ENCODE measurements at places on chromosomes 16 and 17.

DNA sequence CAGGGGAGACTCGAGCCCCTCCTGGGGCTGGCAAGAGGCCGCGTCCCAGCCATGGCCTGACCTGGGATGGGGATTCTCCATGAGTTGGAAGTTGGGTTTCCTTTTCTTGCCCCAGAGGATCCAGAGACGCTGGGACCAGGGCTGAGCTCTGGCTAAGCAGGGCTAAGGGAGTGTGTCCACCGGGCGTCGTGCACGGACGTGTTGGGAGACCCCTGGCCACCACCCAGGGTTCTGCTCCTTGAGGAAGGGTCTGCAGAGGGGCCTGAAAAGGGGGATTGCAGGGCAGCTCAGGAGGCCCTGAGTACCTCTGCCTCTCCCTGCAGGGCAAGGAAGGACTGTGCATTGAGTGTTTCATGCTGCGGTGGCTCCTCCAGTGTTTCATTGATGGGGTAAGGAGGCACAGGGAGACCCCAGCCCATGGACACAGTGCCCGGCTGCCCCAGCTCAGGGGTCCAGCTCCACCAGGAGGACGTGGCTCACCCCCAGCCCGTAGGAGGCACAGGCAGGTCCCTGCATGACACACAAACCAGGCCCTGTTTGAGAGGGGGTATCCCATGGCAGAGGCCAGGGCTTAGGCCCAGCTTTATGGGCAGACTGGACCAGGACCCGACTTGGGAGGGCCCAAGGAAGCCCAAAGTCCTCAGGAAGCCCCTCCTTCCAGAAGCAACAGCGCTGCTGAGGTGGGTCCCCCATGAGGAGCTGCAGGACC lies 47.5 kb downstream of the USP22 start:
- DNase-seq, result no peak

- no peak for DNase-seq
Measured at GRCh38 chr17:33342025-33342424, 48.9 kb upstream of the ASIC2 start.

GRCh38 chr16:89898201-89898967 lies 20.3 kb upstream of the MC1R start:
- no peak for DNase-seq

DNA sequence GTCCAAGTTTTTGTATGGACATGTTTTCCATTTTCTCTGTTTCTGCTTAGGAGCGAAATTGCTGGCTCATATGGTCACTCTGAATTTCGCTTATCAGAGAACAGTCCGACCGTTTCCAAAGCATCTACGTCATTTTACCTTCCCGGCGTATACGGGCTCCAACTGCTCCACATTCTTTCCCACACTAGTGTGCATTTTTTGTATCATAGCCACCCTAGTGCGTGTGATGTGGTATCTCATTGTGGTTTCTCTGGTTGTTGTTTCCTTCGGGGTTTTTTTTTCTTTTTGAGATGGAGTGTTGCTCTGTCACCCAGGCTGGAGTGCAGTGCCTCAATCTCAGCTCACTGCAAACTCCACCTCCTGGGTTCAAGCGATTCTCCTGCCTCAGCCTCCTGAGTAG lies 31.0 kb upstream of the BHLHA9 start:
- DNase-seq, result no peak

DNA sequence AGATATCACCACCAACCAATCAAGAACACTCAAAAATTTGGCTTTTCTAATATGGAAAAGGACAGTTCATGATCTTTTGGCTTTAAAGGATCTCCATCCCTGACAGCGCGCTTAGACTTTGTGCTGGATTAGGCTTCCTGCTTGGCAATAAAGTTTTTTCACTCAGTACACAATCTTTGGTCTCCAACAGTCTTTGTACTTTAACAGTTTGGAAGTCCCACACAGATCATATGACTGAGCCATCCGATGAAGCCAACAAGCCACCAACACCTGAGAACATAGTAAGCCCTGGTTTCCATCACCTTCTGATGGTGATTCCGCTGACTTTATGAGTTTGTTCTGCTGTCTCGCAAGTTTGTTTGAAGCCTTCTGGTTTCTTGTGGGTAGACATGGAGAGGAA lies 34.3 kb downstream of the SMURF2 start:
- no peak for DNase-seq

DNA sequence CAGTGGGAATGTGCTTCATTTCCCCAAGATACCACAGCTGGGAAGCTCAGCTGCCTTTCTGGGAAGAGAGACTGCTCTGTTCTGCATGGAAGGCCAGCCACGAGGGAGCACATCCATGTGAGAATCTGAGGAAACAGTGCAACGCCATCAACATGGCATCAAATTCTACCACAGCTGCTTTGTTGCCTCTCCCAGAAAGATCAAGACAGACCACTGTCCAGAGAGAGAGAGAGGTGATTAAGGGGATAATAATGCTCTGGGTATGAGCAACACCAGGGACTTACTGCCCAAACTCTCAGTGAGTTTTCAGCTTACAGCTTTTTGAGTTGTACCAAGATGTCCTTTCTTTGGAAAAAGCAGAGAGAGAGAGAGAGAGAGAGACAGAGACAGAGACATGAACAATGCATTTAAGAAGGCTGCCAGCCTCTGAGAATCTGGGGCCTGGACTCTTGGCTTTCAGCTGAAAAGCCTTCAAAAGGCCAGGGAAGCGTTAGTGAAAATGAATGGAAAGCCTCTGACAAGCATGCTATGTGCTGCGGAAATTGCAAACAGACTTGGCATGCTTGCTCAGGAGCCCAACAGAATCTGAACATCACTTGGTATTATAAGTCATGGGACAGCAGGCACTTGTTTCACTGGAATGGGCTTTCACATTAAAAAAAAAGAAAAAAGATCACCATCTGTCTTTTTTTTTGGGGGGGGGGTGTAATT lies 223.1 kb downstream of the MAP2K6 start:
- DNase-seq, result no peak

DNA sequence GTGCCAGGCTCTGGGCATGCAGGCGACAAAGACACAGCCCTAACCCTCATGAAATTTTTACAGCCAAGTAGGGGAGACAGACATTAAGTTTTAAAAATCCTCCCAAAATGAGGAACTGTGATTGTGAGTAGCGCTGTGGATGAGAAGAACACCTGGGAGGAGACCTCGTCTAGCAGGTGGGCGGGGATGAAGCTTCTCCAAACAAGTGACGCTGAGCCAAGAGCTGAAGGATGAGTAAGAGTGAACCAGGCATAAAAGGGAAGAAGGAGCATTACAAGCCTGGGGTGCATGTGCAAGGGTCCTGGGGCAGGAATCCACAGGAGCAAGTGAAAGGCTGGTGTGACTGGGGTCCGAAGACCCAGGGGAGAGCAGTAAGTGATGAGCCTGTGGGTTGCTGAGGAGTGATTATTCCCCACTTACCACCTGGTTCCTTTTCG lies 149.4 kb upstream of the HS3ST2 start:
- no peak for DNase-seq

GRCh38 chr17:9432934-9433421 lies 142.6 kb downstream of the STX8 start:
- no peak for DNase-seq

DNA sequence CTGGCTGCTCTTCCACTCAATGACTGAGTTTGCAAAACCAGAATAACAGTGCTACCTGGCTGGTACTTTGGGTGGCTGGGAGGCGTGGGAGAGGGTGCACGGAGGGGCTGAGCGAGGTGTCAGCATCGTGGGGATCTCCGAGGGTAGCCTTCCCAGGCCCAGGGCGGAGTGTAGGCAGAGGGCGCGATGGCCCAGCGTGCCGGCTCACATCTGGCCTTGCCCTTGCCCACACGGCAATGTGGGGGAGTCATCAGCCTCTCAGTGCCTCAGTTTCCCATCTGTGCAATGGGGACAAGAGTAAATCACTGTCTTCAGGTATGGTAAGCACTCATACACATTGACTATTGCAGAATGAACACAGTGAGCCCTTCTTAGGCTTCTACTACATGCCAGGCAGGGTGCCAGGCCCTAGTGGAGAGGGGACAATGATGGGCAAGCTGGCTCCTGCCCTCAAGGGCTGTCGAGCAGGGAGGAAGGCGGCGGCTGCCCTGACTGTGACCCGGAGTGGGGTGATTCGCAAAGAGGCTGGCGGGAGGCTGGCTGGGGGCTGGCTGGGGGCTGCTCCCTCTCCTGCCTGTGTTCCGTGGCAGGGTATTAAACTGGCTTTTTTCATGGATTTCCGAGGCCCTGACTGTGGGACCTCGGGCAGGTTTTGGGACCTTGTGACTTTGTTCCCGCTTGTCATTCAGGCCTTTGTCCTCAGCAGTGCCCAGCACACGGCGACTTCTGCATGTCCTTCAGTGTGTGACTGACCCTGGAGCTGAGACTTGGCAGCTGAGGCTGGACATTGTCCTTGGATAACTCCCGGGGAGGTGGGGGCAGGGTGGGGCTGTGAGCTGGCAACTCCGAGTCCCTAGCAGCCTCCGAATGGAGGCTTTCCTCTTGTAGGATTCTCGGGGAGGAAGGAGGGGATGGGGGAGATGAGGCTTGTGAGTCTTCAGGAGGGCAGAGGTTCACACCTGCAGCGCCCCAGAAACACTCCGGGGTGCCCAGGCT lies 243.1 kb downstream of the SEC14L1 start:
- no peak for DNase-seq

GRCh38 chr17:68222606-68223005 lies 25.2 kb upstream of the AMZ2 start:
- no peak for DNase-seq

- no peak for DNase-seq
Measured at GRCh38 chr17:48250949-48251348, 143.4 kb downstream of the SNX11 start.

DNA sequence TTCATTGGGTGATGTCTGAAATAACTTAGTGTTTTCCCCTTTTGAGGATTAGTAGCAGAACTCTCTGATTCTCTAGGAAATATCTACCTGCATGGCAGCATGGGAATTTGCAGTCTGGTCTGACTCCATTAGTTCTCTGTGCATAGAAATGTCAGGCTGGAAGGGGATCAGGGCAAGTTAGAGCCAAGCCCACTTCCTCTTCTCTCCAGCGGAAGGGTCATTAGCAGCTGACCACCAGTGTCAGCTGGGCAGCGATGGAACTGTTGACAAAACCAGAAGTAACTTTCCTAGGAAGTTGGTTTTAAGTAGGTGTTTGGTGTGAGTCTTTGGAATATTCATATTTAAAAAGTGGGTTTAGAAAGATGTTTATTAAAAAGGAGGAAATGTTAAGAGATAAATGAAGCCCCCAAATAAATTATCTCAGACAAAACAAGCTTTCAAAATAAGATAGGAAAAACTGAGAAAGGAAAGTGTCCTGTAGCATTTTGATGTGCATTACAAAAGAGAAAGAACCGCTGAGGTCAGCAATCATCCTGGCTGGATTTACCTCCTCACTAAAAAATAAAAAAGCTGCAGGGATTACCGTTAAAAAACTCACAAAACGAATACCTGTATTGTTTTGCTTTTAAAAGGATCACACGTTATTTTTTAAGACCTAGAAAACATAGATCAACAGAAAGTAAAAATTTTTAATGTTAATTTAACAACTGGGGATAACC lies 32.4 kb upstream of the MMD start:
- DNase-seq, result no peak

- DNase-seq, result peak; percentile 63
Measured at GRCh38 chr17:78421534-78422266, 43.3 kb downstream of the PGS1 start.

GRCh38 chr17:43640491-43641252 lies 21.1 kb downstream of the MEOX1 start:
- no peak for DNase-seq

- no peak for DNase-seq
Measured at GRCh38 chr16:56510544-56510943, 9.3 kb downstream of the BBS2 start.

DNA sequence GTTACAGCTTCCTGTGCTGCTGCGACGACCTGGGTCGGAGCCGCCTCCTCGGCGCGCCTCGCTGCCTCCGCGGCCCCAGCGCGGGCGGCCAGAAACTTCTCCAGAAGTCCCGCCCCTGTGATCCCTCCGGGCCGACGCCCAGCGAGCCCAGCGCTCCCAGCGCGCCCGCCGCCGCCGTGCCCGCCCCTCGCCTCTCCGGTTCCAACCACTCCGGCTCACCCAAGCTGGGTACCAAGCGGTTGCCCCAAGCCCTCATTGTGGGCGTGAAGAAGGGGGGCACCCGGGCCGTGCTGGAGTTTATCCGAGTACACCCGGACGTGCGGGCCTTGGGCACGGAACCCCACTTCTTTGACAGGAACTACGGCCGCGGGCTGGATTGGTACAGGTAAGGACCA lies 746 bp downstream of the HS3ST2 start:
- DNase-seq, result no peak

DNA sequence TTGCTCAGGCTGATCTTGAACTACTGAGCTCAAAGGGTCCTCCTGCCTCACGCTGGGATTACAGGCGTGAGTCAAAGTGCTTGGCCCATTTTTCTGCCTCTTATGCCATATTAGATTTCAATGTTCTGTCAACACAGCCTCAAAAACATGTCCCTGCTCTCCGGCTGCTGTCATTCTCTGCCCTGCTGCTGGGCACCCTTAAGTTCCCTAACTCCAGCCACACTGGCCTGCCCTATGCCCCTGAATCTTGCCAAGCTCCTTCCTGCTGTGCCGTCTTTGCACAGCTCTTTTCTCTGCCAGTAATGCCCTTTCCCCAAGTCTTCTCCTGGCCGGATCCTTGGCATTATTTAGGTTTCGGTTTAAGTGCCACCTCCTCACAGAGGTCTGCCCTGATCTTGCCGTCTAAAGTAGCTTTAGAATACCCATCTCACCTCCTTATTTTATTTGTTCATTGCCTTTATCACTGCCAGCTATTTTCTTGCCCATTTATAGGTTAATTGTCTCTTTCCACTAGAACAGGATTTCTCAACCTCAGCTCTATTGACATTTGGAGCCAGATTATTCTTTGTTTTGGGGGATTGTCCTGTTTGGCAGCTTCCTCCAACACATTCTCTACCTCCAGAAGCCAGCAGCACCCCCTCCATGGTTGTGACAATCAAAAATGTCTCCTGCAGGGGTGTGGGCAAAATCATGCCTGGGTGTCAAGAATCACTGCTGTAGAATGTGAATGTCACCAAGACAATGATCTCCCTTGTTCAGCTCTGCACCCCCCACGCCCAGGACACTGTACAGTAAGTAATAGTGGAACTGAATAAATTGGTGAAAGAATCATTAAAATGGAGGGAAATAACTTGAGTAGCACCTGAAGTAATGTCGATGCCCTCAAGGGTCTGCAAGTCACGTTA lies 168.2 kb downstream of the CYLD start:
- no peak for DNase-seq

GRCh38 chr17:29111816-29112499 lies 68.2 kb downstream of the MYO18A start:
- DNase-seq, result peak; percentile 62

- DNase-seq, result no peak
Measured at GRCh38 chr17:28916302-28916934, 13.5 kb upstream of the DHRS13 start.

GRCh38 chr16:1257561-1258224 lies 1.8 kb downstream of the TPSD1 start:
- no peak for DNase-seq

GRCh38 chr16:30766206-30766932 lies 4.2 kb downstream of the RNF40 start:
- DNase-seq, result no peak
